ENCODE measurements at places on chromosomes 6 and 20.

DNA sequence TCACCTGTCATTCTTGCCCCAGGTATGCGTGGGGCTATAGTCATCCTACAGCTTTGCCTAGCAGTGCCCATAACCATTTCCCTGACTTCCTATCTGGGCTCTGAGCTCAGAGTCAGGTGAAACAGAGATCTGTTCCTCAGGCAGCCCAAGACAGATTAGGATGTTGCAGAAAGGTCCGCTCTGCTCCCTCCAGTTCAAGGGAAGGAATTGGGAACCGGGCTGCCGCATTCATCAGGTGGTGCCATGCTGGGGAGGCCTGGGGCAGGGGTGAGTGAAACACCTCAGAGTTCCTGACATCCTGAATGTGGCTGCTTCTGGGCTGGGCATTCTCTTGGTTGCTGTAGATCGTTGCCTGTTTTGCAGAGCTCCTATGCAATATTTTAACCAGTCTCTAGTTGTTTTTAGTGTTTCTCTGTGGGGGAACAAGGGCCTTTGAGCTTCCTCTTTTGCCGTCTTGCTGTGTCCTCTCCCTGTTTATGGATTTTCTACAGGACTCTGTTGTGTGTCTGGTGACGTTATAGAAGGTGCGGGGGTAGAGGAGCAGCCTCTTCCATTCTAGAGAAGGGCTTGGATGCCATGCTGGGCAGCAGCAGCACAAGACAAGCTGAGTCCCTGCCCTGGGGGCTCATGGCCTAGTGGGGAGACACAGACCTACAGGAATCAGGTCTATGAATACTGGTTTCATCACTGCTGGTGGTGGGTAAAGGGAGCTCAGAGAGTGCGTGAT lies 9.2 kb downstream of the ENTPD6 start:
- no peak for DNase-seq

- DNase-seq = no peak
Observed at GRCh38 chr6:88262332-88262731, 96.2 kb upstream of the CNR1 start.

DNA sequence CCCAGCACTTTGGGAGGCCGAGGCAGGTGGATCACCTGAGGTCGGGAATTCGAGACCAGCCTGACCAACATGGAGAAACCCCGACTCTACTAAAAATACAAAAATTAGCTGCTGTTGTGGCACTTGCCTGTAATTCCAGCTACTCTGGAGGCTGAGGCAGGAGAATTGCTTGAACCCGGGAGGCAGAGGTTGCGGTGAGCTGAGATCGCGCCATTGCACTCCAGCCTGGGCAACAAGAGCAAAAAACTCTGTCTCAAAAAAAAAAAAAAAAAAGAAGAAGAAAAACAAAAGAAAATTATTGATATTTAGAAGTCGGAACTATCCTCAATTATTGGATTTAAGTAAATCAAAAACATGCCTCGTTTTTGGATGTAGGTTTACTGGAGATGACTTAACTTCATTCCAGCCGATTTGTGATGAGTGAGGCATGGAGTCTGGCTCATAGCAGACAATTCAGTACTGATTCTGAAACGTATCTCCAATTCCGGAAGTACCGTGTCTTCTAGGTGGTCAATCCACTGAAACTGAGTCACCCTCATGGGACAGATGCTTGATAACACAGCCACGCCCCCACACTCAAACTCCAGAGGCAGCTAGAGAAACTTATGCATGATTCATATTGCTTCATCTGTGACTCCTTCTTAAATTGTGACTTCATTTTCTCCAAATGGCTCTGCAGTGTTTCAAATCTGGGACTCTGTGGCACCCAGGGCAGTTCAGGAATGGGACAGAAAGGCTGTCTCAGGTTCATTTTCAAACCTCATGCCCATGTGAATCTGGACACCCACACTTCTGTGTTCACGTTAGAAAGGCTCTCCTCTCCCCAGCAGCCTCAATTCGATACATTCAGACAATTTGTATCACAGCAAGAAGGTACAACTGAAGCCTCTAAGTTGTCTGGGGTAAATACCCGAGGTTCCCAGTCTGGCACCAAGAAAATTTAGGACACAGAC lies 110.4 kb upstream of the ARMC2 start:
- DNase-seq = peak; percentile 85

GRCh38 chr20:1950836-1951235 lies 43.0 kb downstream of the PDYN start:
- no peak for DNase-seq

- DNase-seq = no peak
Observed at GRCh38 chr6:43791745-43792422, 21.9 kb downstream of the VEGFA start.

- DNase-seq = no peak
Observed at GRCh38 chr6:165308926-165309731, at the start of gene C6orf118. Gene C6orf118, minus strand, starts transcription at chr6:165309605. Its CDS starts 19 bp downstream, at chr6:165309586.

GRCh38 chr6:130629640-130630039 lies 197.6 kb upstream of the SMLR1 start:
- DNase-seq = no peak

DNA sequence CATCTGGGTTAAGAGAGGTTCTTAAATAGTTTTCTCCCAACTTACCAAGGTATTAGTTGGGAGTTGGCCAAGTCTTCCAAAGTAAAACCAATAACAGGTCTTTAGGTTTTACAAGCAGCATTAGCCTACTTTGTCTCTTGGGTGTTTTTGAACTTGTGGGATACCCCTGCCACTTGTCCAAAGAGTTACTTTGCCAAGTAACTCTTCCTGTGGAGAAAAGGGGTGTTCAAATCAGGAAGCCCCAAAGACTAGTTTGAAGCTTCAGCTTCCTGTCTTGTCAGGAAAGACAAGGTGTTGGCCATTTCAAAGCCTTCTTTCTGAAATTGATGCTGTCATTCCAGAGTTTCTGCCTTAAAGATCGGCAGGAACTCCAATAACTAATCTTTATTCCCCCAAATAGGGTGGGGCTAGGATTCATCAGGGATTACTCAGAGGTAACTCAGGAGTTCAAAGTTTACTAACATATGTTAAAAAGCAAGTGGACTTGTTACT lies 822 bp downstream of the RAB22A start:
- no peak for DNase-seq
